Vagina (tissue), 2 donors: ENCODE measurements at places on chromosomes 3 and 15.

DNA sequence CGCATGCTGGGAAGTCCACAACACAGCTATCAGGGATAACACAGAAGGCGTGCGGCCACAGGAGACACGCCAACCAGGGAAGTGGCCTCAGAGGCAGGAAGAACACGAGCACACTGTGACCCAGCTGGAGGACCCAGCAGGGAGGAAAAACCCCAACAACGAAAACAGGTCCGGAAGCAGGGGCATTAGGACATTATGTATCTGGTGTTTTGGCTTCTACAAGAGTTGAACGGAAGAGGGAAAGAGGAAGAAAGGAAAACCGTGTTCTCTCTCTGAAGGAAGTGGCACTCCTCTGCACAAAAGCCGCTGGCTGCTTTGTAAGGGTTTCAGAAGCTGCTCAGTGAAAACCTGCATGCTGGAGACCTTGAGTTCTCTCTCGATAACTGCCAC, 61.8 kb downstream of the HACD2 start:
- DNase-seq = no peak
- peaks cover 5% of the 10 kb centered on the region for H3K4me1 ChIP-seq
- H3K36me3 ChIP-seq = peaks cover 20% of the 10 kb centered on the region
- no peaks in the 10 kb centered on the region for H3K27me3 ChIP-seq

- H3K36me3 ChIP-seq = no peaks in the 10 kb centered on the region
- H3K27me3 ChIP-seq = no peaks in the 10 kb centered on the region
- H3K27ac ChIP-seq = no peak overlapping the region
- no peak for DNase-seq
- no peak overlapping the region for H3K4me3 ChIP-seq
- peaks cover 12% of the 10 kb centered on the region for H3K4me1 ChIP-seq
Measured at GRCh38 chr15:85555875-85556617, 175.6 kb downstream of the AKAP13 start.

DNA sequence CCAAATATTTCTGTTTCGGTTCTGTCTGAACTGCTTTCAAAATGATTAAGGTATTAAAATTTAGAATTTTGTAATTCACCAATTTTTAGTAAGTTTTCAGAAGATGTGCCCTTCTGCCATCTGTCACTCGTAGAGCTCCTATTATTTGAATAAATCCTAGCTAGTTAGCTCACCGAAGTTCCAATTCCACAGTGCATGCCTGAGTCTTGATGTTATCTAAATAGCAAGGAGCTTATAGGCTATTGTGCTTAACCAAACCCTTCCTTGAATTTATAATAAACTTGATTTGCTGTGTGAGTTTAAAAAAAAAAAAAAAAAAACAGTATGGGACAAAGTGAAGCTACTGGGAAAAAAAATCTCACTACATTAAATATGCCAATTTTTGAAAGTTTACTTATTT, 18.7 kb downstream of the ATP13A3 start:
- DNase-seq = no peak
- no peak overlapping the region for H3K27ac ChIP-seq
- H3K27me3 ChIP-seq = no peaks in the 10 kb centered on the region
- H3K36me3 ChIP-seq = no peaks in the 10 kb centered on the region
- H3K4me1 ChIP-seq = peaks cover 4% of the 10 kb centered on the region

GRCh38 chr3:183984749-183985729, 32.6 kb downstream of the ABCC5 start:
- H3K4me3 ChIP-seq = no peak overlapping the region
- H3K27ac ChIP-seq = no peak overlapping the region
- no peaks in the 10 kb centered on the region for H3K4me1 ChIP-seq
- DNase-seq = no peak

DNA sequence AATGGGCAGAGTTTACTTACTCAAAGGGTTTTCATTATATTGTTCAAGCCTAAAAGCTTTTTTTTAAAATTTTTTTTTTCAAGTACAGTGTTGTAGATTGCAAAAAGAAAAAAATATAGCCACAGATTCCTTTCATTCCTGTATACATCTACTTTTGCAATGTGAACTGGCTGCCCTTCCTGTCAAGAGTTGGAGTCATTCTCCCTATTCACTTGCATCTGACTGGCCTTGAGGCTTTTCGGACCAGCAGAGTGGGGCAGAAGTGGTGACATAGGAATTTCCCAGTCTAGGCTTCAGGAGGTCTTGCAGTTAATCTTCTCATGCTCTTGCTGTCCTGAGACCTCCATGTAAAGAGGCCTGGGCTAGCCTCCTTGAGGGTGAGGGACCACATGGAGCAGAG, 218.3 kb upstream of the CFAP20DC start:
- H3K4me3 ChIP-seq = no peak overlapping the region
- no peaks in the 10 kb centered on the region for H3K36me3 ChIP-seq
- H3K4me1 ChIP-seq = no peaks in the 10 kb centered on the region

DNA sequence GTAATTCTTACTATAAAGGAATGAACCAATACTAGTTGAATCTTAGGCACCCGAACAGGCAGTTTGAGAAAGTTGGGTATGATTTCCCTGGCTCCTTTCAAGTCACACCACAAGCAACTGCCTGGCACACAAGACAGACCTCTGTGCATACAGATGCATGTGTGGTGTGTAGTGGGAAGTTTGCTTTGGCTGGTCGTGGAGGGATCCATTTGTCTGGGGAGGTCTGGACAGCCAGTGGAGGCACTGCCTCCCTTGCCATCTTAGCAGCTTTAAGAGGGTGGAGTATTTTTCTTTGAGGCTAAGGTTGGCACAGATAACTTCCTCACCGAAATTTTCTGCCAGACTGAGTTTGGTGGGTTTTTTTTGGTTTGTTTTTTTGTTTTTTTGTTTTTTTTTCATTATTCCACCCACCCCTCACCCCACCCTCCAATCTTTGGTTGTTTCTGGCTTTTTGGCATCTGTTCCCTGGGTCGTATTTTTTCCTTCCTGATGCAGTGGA, 97.1 kb downstream of the TMEM212 start:
- no peaks in the 10 kb centered on the region for H3K36me3 ChIP-seq
- H3K27ac ChIP-seq = no peak overlapping the region
- no peaks in the 10 kb centered on the region for H3K27me3 ChIP-seq
- no peak for DNase-seq

- H3K27ac ChIP-seq = no peak overlapping the region
- DNase-seq = no peak
- H3K4me1 ChIP-seq = no peaks in the 10 kb centered on the region
- no peaks in the 10 kb centered on the region for H3K36me3 ChIP-seq
Measured at GRCh38 chr3:18046131-18046915, 303.9 kb upstream of the TBC1D5 start.

GRCh38 chr15:51350723-51351122, 9.3 kb downstream of the GLDN start:
- H3K4me3 ChIP-seq = no peak overlapping the region
- no peaks in the 10 kb centered on the region for H3K27me3 ChIP-seq
- H3K36me3 ChIP-seq = no peaks in the 10 kb centered on the region
- no peak for DNase-seq
- H3K4me1 ChIP-seq = peaks cover 7% of the 10 kb centered on the region
